Peyer's patch (tissue), 4 donors: ENCODE measurements at places on chromosomes 3 and 15. TPM values are rescaled to one million over a fixed set of nuclear protein-coding genes. Genes with fewer than 3 reads are reported as not detected.
A peak's percentile ranks its signal among the peaks of the same experiment; 100 is the strongest.

MELTF gene
- total RNA-seq, result 28.0 TPM

MEGF11 gene
- total RNA-seq, result not detected

LRRC34 gene
- total RNA-seq, result not detected

FAM219B gene
- total RNA-seq, result 53.2 TPM

TOPAZ1 gene
- total RNA-seq, result not detected

DNA sequence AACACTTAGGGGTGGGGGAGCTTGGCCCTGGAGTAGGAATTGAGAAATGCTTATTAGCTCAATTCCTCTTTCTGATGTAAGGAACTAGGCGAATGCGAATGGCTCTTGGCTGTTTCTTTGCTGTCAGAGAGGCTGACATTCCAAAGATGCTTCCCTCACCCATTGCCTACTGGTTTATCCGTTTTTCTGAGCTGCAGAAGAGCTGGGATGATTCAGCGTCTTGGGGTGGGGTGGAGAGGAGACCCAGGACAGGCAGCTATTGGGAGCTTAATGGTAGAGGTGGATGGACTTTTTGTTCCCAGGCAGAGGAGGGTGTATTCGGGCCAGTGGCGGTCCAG is 9.8 kb downstream of the PLEKHO2 start:
- peaks cover 28% of the 10 kb centered on the region for H3K36me3 ChIP-seq
- H3K4me1 ChIP-seq, result peaks cover 5% of the 10 kb centered on the region
- peak overlapping the region; percentile 42 for H3K27ac ChIP-seq
- DNase-seq, result peak; percentile 62

GRCh38 chr3:133188996-133189395 is 150.8 kb downstream of the TMEM108 start:
- no peaks in the 10 kb centered on the region for H3K36me3 ChIP-seq
- DNase-seq, result no peak
- H3K27ac ChIP-seq, result no peak overlapping the region

- H3K27ac ChIP-seq, result no peak overlapping the region
- H3K27me3 ChIP-seq, result no peaks in the 10 kb centered on the region
- H3K4me1 ChIP-seq, result no peaks in the 10 kb centered on the region
- H3K4me3 ChIP-seq, result no peak overlapping the region
Observed at GRCh38 chr15:58737298-58737697, 12.2 kb downstream of the ADAM10 start.

GRCh38 chr3:153127788-153128187 is 34.2 kb upstream of the RAP2B start:
- no peaks in the 10 kb centered on the region for H3K4me1 ChIP-seq
- H3K27ac ChIP-seq, result no peak overlapping the region
- no peaks in the 10 kb centered on the region for H3K36me3 ChIP-seq
- H3K4me3 ChIP-seq, result no peak overlapping the region

DNA sequence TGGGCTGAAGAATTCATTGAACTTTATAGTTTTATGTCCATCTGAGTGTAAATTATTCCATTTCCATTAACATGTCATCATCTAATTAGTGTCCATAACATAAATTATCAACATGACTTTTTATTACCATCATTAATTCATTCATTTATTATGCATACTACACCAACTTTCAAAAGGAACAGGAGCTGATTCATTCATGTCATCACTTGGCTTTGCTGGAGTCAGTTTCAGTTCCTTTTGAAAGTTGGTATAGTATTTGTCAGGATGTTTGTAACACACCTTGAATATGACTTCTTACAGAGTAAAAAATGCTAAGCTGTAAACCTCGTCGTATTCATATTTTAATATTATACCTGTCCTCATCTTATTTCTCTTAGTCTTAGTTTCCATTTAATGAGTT is 298.0 kb upstream of the RBMS3 start:
- H3K36me3 ChIP-seq, result no peaks in the 10 kb centered on the region
- no peak for DNase-seq
- H3K27me3 ChIP-seq, result no peaks in the 10 kb centered on the region
- H3K4me1 ChIP-seq, result no peaks in the 10 kb centered on the region
- H3K27ac ChIP-seq, result no peak overlapping the region
- H3K4me3 ChIP-seq, result no peak overlapping the region

GRCh38 chr3:23489300-23490158 is 286.4 kb downstream of the UBE2E2 start:
- no peak overlapping the region for H3K4me3 ChIP-seq
- H3K27me3 ChIP-seq, result no peaks in the 10 kb centered on the region
- H3K4me1 ChIP-seq, result no peaks in the 10 kb centered on the region
